ENCODE measurements at places on chromosomes 7 and 10.

DNA sequence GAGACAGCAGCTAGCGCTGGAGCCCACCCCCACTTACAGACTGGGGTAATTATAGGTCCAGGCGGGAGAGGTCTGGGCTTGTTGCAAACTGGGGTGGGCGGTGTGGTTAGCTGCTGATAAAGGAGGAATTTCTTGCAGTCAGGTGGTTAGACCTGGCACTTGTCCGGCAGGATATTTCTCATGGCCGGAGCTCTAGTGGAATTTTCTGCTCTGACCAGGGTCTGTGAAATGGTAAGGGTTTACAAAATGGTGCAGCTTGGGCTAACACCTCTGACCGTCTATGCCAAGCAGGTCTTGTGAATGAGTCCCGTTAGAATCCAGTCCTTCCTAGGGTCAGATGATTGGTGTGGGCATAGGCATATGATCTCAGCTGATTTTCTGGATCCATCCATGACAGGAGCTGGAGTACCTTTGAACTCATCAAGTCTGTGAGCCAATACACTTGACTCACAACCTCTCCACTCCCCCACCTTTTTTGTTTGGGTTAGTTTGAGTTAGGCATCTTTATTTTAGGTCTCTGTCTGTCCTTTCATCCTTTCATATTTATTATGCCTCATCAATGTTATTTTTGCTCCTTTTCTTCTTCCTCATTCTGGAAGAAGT lies 213.4 kb downstream of the SUGCT start:
- no peak for DNase-seq

DNA sequence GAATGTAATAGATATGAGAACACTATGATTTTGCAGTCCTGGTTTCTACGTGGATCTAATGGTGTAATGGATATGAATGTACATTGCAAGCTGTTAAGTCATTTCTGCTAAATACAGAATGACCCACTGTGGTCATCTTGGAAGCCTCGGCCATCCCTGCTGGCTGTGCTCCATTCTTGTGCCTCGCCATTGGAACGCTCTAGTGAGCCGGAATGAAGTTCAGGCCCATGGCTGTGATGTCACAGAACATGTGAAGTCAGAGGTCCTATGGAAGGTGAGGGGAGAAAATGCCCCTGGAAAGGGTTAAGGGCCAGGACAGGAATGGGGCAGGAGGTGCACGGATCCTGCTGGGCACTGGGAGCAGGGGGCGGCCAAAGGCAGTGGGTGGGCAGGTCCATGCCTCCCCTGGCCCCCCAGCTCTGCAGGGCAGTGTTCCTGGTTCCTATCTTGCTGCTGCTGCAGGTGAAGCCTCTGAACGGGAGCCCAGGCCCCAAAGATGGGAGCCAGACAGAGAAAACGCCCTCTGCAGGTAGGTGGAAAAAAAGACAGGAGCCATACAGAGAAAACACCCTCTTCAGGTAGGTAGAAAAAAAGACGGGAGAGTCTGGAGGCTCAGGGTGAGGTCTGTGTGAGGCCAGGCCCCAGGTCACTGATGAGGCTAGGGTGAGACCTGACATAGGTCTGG lies at the start of gene LLCFC1:
Gene LLCFC1, plus strand, starts transcription at position 259 of the 685 bp plus-strand sequence. Its CDS starts 138 bp downstream, at position 397.
- DNase-seq: peak; percentile 84

DNA sequence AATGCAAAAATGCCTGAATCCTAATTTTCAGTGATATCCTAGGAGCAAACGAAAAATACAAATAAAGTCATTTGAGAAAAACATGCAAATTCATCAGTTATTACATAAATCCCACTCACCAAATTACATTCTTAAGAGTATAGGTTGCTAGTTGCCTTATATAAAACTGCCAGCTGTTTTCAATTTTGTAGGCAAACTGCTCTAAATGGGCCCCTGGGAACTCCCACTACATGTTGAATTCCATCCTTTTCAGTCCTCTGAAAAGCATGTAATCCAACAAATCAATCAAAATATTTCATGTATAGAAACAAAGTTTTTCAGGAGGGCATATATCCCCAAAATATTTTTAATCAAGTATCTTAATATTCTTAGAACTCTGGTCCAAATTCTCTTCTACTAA lies 2.1 kb upstream of the JMJD1C start:
- DNase-seq: no peak

DNA sequence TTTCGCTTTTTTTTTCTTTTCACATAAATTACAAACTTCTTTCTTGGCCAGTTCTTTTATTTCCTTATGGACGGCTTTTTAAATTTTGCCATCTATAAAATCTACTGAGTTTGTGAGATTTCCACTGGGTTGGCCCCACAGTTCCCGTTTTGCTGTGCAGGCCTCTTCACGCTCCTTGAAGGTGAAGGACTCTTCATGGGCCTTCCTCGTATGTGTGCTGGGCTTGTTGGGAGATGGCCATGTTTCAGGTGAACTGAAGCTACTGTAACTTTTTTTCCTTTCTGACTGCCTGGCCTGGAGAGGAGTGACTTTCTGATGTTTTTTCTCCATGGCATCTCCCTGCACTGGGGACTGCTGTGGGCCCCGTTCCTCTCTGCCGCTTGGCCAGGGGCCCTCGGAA lies 262.4 kb downstream of the COBL start:
- DNase-seq: no peak

GRCh38 chr7:84914598-84914997 lies 272.3 kb downstream of the SEMA3D start:
- DNase-seq: peak; percentile 42

DNA sequence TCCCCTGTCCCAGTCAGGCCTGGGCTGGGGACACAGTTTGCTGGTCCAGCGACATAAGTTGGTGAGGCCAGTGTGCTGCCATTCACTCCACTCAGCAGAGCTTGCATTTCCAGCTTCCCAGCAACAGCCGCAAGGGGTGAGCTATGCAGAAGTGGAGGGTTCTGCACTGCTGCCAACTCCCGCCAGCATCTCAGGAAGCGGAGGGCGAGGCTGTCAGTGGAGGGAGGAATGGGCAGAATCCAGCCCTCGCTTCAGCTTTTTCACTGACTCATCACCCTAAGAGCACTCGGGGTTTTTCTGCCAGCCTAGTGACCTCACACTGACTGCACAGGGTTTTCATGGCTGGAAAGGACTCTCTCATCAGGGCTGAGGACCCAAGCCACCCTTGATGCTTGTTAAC lies 625.1 kb upstream of the MKI67 start:
- DNase-seq: no peak

GRCh38 chr7:7639421-7639820 lies 1.1 kb upstream of the UMAD1 start:
- no peak for DNase-seq

GRCh38 chr7:42192851-42193461 lies 44.1 kb downstream of the GLI3 start:
- DNase-seq: peak; percentile 62

- DNase-seq: peak; percentile 60
Measured at GRCh38 chr7:19369182-19369581, 224.0 kb upstream of the FERD3L start.

GRCh38 chr10:97025613-97026242 lies 160.0 kb downstream of the SLIT1 start:
- peak; percentile 89 for DNase-seq
